Left renal cortex interstitium (tissue), 4 donors: ENCODE measurements at places on chromosomes 2 and 18. TPM values are rescaled to one million over a fixed set of nuclear protein-coding genes. Genes with fewer than 3 reads are reported as not detected.

The SCYGR6 gene
- not detected for polyA plus RNA-seq

The UPP2 gene
- 10.9 TPM for polyA plus RNA-seq

The NFATC1 gene
- polyA plus RNA-seq = 5.7 TPM

The C2orf81 gene
- polyA plus RNA-seq = 8.2 TPM

The ACMSD gene
- polyA plus RNA-seq = 36.4 TPM

The GDF7 gene
- 7.8 TPM for polyA plus RNA-seq

The POTEI gene
- 0.11 TPM for polyA plus RNA-seq

The ITPRIPL1 gene
- polyA plus RNA-seq = 4.8 TPM

The GRB14 gene
- 44.3 TPM for polyA plus RNA-seq

The NR4A2 gene
- polyA plus RNA-seq = 2.8 TPM

The SLC4A5 gene
- polyA plus RNA-seq = 2.8 TPM

The TEKT4 gene
- polyA plus RNA-seq = 0.22 TPM

The MATN3 gene
- polyA plus RNA-seq = 3.4 TPM

The DCC gene
- 10.4 TPM for polyA plus RNA-seq

The INHA gene
- 0.73 TPM for polyA plus RNA-seq

The PLEKHH2 gene
- polyA plus RNA-seq = 70.1 TPM

The CNDP1 gene
- 1.2 TPM for polyA plus RNA-seq

The ATG16L1 gene
- 19.1 TPM for polyA plus RNA-seq

The IL1A gene
- 0.14 TPM for polyA plus RNA-seq

The PTPRN gene
- 0.16 TPM for polyA plus RNA-seq

The ERFE gene
- 4.9 TPM for polyA plus RNA-seq

The UGGT1 gene
- polyA plus RNA-seq = 37.0 TPM

The CYP27C1 gene
- 6.6 TPM for polyA plus RNA-seq

The SLC9A4 gene
- polyA plus RNA-seq = 10.9 TPM

The NOSTRIN gene
- 24.2 TPM for polyA plus RNA-seq

The BCL11A gene
- polyA plus RNA-seq = 15.6 TPM

The TP53I3 gene
- 51.2 TPM for polyA plus RNA-seq
